Umbilical cord (tissue), 2 donors: ENCODE measurements at places on chromosomes 5 and 9.
A peak's percentile ranks its signal among the peaks of the same experiment; 100 is the strongest.

- DNase-seq, result no peak
Measured at GRCh38 chr5:107567901-107568671, 102.7 kb downstream of the EFNA5 start.

GRCh38 chr5:86557920-86558319 lies 59.8 kb upstream of the COX7C start:
- DNase-seq, result no peak

DNA sequence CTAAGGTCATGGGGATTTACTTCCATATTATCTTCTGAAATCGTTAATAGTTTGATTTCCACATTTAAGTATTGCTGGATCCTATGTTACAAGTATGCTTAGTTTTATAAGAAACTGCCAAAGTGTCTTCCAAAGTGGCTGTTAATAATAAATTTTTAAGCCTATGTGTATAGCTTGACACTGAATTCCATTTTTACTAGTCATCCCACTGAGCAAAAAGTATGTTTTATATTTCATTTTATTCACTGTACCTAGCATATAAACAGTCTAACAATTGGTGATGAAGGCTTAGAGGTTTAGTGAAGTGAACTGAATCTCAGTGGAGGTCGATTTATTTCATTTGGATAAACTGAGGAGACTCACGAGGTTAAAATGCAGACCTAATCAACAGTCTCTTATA lies 174.6 kb downstream of the ADAMTS6 start:
- DNase-seq, result no peak

DNA sequence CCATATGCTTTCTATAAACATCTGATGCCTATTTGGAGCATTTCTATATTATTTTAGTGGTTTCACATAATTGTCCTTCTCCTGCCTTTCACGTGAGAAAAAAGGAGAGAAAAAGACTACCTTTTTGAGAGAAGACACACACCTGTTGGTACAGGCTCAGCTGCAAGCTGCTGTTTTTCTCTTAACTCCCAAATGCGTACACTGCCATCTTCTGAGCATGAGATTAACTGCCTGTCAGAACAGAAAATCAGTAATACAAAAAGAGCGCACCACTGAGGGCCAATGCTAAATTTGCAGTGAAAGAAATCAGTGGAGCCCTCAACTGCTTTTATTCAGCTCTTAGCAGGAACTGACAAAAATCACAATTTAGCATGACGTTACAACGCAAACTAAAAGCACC lies 54.9 kb downstream of the WDR41 start:
- peak; percentile 21 for DNase-seq

GRCh38 chr5:177425196-177425800 lies 1.2 kb upstream of the GRK6 start:
- no peak for DNase-seq

GRCh38 chr5:176424181-176424580 lies 7.8 kb upstream of the CLTB start:
- DNase-seq, result no peak

- no peak for DNase-seq
Measured at GRCh38 chr5:466661-467310, 23.8 kb downstream of the EXOC3 start.
